ENCODE measurements at places on chromosomes 11 and 22. TPM values are rescaled to one million over a fixed set of nuclear protein-coding genes. Genes with fewer than 3 reads are reported as not detected.

- DNase-seq = no peak
Observed at GRCh38 chr11:69213316-69213715, 57.6 kb downstream of the SMIM38 start.

DNA sequence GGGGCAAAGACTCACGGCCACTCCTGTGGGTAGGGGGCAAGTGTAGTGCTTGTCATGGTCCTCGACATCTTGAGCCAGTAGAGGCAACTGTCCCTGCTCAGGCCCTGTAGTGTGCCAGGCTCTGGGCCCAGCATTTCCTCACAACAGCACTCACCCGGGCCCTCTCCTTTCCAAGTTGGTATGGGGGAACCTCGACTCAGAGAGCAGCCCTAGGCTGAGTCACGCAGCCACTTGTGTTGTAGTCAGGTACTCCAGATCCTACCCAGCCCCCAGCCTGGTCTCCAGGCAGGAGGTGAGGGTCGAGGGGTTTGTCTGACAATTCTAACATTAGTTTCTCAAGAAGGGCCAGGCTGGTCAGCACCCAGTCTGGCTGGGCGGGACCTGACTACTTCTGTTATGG is 4.1 kb downstream of the RELT start:
- no peak for DNase-seq

DNA sequence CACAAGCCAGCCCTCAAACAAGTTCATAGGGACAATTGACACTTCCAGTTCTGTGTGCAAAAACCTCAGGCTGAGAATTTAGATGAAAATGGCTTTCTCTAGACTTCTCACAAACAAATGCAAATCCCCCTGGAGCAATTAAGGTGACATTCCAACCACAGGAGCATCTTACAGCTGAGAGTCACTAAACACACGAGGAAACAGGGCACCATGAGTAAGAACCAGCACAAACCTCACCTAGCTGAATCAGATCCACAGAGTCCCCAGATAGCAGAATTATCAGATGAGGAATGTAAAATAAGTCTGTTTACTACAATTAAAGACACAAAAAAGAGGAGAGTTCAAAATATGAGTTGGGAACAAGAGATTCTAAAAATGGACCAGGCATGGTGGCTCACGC is 51.5 kb downstream of the RTL6 start:
- no peak for DNase-seq

GRCh38 chr11:62504158-62504973 is 42.2 kb downstream of the AHNAK start:
- no peak for DNase-seq

DNA sequence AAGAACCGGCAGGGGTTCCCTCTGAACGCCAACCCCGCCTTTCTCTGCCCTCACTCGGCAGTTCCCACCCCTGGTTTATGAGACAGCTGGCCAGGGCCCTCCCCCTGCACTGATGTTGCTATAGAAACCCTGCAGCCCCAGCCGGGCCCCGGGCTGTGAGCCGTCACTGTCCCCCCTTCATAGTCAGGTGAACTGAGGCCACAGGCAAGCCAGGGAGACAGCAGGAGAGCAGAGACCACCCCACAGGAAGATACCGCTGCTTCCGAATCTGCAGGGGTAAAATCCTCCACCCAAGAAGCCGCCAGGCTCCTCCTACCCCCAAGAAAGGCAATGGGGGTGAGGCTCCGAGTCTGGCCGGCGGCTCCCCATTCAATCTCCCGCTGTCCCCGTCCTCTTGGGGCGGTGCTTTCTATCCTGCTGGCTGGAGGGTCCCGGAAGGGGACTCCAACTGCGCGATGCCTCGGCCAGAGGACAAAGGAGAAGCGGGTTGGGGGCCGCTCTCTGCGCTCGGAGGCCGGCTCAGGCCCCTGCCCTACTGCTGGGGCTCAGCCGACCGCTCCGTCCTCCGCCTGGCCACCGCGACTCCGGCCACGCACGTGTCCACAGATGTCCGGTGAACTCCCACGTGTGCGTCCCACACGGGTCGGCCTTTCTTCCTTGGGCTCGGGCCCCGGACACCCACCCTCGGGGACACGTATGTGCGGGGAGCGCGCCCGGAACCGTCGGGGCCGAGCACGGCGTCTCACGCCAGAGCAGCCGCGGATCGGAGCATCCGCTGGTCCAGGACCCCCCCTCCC is 587 bp downstream of the SLC25A22 start:
- no peak for DNase-seq

GRCh38 chr11:120501976-120502755 is 9.4 kb upstream of the GRIK4 start:
- no peak for DNase-seq

SLC16A8 gene
- total RNA-seq = 0.24 TPM

CLTCL1 gene
- 14.3 TPM for total RNA-seq

DNA sequence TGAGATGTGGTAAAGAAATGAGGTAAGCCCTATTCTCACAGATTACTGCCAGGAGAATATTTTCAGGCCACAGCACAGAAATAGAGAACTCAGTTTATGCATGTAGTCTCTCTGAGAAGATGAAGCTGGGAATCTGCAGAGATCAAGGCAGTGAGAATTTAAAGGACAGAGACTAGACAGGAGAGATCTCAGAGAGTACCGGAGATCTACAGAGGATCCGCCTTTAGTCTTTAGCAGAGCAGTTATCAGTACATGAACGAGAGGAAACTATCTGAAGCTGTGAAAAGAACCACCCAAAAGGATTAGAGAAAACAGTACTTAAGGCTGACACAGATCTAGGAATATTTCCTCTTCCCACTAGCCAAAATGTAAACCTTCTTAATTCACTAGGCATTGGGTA is 101.5 kb downstream of the DLG2 start:
- no peak for DNase-seq
